T-helper 17 cell (primary cell): ENCODE measurements at places on chromosomes 11 and 22. TPM values are rescaled to one million over a fixed set of nuclear protein-coding genes. Genes with fewer than 3 reads are reported as not detected.

The LINC01488 gene
- not detected for total RNA-seq

The MPST gene
- 6.4 TPM for total RNA-seq

The OR5M3 gene
- total RNA-seq = not detected

The MUC6 gene
- total RNA-seq = not detected

The BRSK2 gene
- total RNA-seq = 0.23 TPM

DNA sequence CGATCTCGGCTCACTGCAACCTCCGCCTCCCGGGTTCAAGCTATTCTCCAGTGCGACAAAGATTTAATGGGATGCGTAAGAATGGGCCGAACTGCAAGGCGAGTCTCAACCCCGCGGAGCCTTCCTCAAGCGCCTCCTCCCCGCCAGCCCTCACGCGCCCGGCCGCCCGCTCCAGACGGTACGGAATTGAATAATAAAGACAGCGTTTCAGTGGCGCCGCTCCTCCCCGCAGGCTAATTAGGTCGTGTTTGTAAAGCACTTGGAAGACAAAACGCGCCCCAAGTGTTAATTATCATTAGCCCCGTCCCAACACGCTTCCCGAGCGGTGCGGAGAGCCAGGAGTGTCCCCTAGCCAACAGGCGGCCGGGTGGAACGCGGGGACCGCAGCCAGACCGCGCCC, 192.0 kb downstream of the BUD13 start:
- peaks cover 74% of the 10 kb centered on the region for H3K27me3 ChIP-seq
- DNase-seq = no peak
- no peaks in the 10 kb centered on the region for H3K36me3 ChIP-seq
- no peak overlapping the region for H3K27ac ChIP-seq
- H3K4me1 ChIP-seq = peaks cover 3% of the 10 kb centered on the region

- peak overlapping the region; percentile 50 for H3K4me3 ChIP-seq
- H3K27me3 ChIP-seq = no peaks in the 10 kb centered on the region
- DNase-seq = no peak
- peak overlapping the region; percentile 91 for H3K27ac ChIP-seq
- peaks cover 37% of the 10 kb centered on the region for H3K4me1 ChIP-seq
Observed at GRCh38 chr11:202490-202889, 4.7 kb downstream of the BET1L start.

GRCh38 chr11:17793642-17794170, 59.1 kb downstream of the KCNC1 start:
- no peak overlapping the region for H3K4me3 ChIP-seq
- H3K27me3 ChIP-seq = no peaks in the 10 kb centered on the region
- peaks cover 4% of the 10 kb centered on the region for H3K36me3 ChIP-seq
- H3K27ac ChIP-seq = no peak overlapping the region
- DNase-seq = no peak

DNA sequence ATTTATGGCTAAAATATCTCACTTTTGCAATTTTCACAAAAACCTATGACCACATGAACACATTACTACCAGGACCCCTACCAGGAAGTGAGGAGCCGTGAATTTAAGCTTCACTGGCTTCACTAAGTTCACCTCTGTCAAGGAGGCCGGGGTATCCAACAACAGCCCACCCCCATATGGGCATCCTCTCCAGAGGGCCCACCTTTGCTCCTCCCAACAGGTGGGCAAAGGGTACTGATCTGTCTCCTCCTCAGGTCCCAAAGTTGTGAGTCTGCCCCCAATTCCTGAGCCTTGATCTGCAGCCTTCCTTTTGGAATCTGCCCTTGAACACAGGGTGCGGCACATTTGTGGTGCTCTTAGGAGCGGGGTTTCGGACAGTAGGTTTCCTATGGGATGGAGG, 66.9 kb downstream of the OTOG start:
- DNase-seq = no peak
- peaks cover 7% of the 10 kb centered on the region for H3K4me1 ChIP-seq
- peaks cover 36% of the 10 kb centered on the region for H3K27me3 ChIP-seq
- H3K27ac ChIP-seq = no peak overlapping the region
- H3K4me3 ChIP-seq = no peak overlapping the region

GRCh38 chr11:31798554-31799434, 12.3 kb downstream of the PAX6 start:
- peak overlapping the region; percentile 28 for H3K4me3 ChIP-seq
- peaks cover 72% of the 10 kb centered on the region for H3K27me3 ChIP-seq
- DNase-seq = no peak
- H3K4me1 ChIP-seq = peaks cover 13% of the 10 kb centered on the region
- peaks cover 9% of the 10 kb centered on the region for H3K36me3 ChIP-seq

GRCh38 chr11:9575260-9576240, 2.1 kb downstream of the WEE1 start:
- no peak for DNase-seq
- H3K27me3 ChIP-seq = no peaks in the 10 kb centered on the region
- H3K36me3 ChIP-seq = peaks cover 5% of the 10 kb centered on the region
- peak overlapping the region; percentile 97 for H3K27ac ChIP-seq
- peaks cover 30% of the 10 kb centered on the region for H3K4me1 ChIP-seq

DNA sequence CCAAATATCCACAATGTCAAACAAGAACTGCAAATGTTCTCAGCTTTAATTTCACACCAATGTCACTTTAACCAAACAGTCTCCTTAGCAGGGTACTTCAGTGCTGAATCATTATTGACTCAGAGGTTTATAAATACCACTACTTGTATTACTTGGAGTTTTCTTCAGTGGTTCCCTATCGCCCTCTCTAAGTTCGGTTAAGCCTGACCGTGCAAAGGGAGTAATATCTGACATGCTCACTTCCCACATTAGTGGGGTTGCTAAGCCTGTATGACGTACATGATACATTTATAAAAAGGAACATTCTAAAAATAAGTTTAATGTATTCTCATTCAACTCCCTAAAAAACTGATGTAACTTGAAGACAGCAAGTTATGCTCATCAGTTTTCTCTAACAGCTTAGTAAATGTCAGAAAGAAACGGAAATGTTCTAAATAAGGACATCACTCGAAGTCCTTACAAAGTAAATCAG, 93.1 kb upstream of the ZC3H12C start:
- H3K4me1 ChIP-seq = no peaks in the 10 kb centered on the region
- DNase-seq = no peak
- H3K36me3 ChIP-seq = no peaks in the 10 kb centered on the region
- peaks cover 16% of the 10 kb centered on the region for H3K27me3 ChIP-seq

DNA sequence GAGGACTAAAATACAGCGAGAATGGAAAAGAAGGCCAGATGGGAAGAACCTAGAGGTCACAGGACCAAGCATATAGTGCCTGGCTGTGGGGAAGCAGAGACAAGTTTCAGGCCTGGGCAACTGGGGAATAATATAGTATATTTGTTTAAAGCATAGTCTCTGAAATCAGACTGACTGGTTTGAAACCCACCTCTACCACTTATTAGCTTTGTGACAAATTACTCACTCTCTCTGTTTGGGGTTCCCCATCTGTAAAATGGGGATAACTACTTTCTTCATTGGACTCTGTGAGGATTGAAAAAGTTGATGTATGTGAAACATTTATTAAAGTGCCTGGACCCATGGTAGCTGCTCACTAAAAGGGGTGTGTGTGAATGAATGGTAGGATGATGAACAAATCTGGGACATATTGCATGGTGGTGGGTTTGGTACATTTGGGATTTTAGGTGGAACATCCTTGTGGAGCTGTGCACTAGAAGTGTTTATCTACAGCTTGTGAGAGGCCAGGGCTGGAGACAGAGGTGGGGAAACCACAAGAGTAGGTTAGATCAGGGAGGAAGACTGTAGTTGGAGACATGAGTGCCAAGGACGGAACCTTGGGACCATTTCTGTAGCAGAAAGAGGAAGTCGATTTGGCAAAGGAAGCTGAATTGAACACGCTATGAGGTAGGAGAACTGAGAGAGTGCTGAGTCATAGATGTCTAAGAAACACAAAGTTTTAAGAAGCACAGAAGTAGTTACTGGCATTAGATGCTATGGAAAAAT, 52.6 kb downstream of the SWAP70 start:
- H3K4me1 ChIP-seq = peaks cover 9% of the 10 kb centered on the region
- DNase-seq = no peak
- peaks cover 2% of the 10 kb centered on the region for H3K36me3 ChIP-seq
- peaks cover 6% of the 10 kb centered on the region for H3K27me3 ChIP-seq
- no peak overlapping the region for H3K4me3 ChIP-seq
- no peak overlapping the region for H3K27ac ChIP-seq

GRCh38 chr22:35552196-35552842, 11.7 kb downstream of the RASD2 start:
- peaks cover 6% of the 10 kb centered on the region for H3K27me3 ChIP-seq
- peak overlapping the region; percentile 62 for H3K4me3 ChIP-seq
- H3K27ac ChIP-seq = peak overlapping the region; percentile 75
- H3K4me1 ChIP-seq = peaks cover 12% of the 10 kb centered on the region
- peak; percentile 70 for DNase-seq
